Calu3 (cell line): ENCODE measurements at places on chromosomes 13 and 19. TPM values are rescaled to one million over a fixed set of nuclear protein-coding genes. Genes with fewer than 3 reads are reported as not detected.

Gene TNFRSF19
- total RNA-seq, result 24.3 and 38.3 TPM in 2 replicates

Gene ZNF177
- 2.2 and 2.5 TPM in 2 replicates for total RNA-seq

Gene ZNF320
- total RNA-seq, result 2.5 and 7.8 TPM in 2 replicates

DNA sequence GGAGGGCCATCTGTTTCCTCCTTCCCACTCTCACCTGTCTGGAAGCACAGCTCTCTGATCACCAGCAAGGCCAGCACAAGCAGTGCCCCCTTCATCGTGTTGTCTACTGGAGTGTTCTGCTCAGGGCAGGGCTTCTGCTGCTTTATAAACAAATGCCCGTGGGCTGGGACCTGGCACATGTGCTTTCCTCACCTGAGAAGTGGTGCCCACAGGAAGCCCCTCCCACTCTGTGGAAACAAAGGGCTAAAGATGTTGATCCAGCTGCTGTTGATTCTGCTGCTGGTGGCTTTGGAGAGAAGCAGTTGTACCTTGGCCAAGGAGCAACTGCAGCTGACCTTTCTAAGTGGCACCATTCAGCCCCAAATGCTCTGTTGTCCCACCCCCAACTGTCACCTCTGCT lies 26.4 kb upstream of the ZNF181 start:
- no peak overlapping the region for H3K4me3 ChIP-seq
- peaks cover 28% of the 10 kb centered on the region for H3K27me3 ChIP-seq
- H3K4me1 ChIP-seq, result no peaks in the 10 kb centered on the region
- H3K36me3 ChIP-seq, result no peaks in the 10 kb centered on the region
- H3K27ac ChIP-seq, result no peak overlapping the region

- no peaks in the 10 kb centered on the region for H3K4me1 ChIP-seq
- no peak overlapping the region for H3K27ac ChIP-seq
- H3K27me3 ChIP-seq, result no peaks in the 10 kb centered on the region
- no peaks in the 10 kb centered on the region for H3K36me3 ChIP-seq
- DNase-seq, result no peak
These were observed 158.9 kb upstream of the SGCG start for GRCh38 chr13:23021906-23022305.

GRCh38 chr13:84455143-84455905 lies 573.0 kb upstream of the SLITRK1 start:
- no peak overlapping the region for H3K27ac ChIP-seq
- no peak overlapping the region for H3K4me3 ChIP-seq
- H3K27me3 ChIP-seq, result no peaks in the 10 kb centered on the region
- no peaks in the 10 kb centered on the region for H3K4me1 ChIP-seq
- no peak for DNase-seq
- H3K36me3 ChIP-seq, result no peaks in the 10 kb centered on the region

DNA sequence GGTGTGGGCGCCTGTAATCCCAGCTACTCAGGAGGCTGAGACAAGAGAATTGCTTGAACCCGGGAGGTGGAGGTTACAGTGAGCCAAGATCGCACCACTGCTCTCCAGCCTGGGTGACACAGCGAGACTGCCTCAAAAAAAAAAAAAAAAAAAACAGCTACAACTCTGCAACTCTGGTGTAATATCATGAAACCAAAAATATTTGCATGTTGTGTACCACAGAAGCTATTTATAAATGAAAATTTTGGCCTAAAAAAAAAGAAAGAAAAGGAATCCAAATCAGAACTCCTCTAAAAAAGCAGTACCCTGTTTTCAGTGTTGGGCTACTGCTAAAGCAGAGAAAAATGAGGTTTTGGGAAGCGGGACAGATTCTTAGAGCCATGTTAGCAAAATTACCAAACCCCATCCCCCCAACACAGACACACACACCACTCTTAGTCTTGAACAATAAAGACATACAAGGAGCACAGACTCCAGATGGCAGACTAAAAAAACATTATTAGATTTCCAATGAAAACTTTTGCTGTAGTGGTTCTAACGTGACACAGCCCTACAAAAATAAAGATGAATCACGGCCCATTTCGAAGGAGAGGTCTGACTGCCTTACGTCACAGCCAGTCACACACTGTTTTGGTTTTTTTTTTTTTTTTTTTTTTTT lies 51.5 kb downstream of the INSR start:
- H3K27ac ChIP-seq, result no peak overlapping the region
- H3K4me1 ChIP-seq, result no peaks in the 10 kb centered on the region
- H3K36me3 ChIP-seq, result no peaks in the 10 kb centered on the region
- no peak overlapping the region for H3K4me3 ChIP-seq
- no peak for DNase-seq
- H3K27me3 ChIP-seq, result no peaks in the 10 kb centered on the region

DNA sequence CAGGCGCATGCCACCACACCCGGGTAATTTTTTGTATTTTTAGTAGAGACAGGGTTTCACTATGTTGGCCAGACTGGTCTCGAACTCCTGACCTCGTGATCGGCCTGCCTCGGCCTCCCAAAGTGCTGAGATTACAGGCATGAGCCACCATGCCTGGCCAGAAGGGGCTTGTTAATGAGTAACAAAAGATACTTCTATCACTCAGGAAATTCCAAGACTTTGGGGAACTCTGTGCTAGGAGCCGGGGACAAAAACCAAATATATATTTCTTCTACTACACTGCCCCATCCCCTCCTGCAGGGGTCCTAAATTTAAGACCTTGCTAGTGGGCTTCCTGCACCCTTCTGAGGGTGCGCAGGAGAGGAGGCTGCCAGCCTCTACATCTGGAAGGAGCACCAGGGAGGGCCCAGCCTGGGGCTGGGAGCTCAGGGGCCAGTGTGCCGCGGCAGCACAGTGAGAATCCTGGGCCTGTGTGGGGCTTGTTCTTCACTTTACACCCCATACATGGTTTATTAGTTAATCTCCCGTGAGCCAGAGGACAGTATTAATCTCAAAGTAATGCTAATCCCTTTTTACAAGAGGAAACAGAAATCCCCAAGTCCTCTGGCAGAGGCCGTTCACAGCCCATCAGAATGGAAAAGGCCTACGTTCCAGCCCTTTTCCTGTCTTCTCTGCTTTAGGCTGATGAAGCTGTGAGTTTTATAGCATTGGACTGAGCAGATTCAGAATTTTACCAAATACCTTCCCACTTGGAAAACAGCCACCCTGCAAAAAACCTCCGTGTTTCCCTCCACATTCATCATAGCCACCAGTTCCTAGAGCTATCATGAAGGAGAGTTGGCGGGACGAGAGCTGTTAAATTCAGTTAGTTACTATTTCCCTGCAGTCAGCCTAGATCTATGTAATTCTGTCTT lies 44.4 kb upstream of the NPAS1 start:
- peak overlapping the region; percentile 4 for H3K4me3 ChIP-seq
- H3K36me3 ChIP-seq, result peaks cover 19% of the 10 kb centered on the region
- H3K27ac ChIP-seq, result no peak overlapping the region

GRCh38 chr13:113794764-113795173 lies 35.7 kb downstream of the TMEM255B start:
- no peaks in the 10 kb centered on the region for H3K27me3 ChIP-seq
- no peak overlapping the region for H3K27ac ChIP-seq

GRCh38 chr19:14003251-14004055 lies 2.7 kb downstream of the RFX1 start:
- H3K27ac ChIP-seq, result no peak overlapping the region
- peaks cover 4% of the 10 kb centered on the region for H3K4me1 ChIP-seq
- DNase-seq, result no peak
- no peak overlapping the region for H3K4me3 ChIP-seq
- H3K36me3 ChIP-seq, result peaks cover 34% of the 10 kb centered on the region

GRCh38 chr19:7909471-7910067 lies 5.1 kb upstream of the TGFBR3L start:
- H3K27ac ChIP-seq, result no peak overlapping the region
- no peak for DNase-seq
- H3K36me3 ChIP-seq, result peaks cover 40% of the 10 kb centered on the region
- H3K4me1 ChIP-seq, result peaks cover 15% of the 10 kb centered on the region

DNA sequence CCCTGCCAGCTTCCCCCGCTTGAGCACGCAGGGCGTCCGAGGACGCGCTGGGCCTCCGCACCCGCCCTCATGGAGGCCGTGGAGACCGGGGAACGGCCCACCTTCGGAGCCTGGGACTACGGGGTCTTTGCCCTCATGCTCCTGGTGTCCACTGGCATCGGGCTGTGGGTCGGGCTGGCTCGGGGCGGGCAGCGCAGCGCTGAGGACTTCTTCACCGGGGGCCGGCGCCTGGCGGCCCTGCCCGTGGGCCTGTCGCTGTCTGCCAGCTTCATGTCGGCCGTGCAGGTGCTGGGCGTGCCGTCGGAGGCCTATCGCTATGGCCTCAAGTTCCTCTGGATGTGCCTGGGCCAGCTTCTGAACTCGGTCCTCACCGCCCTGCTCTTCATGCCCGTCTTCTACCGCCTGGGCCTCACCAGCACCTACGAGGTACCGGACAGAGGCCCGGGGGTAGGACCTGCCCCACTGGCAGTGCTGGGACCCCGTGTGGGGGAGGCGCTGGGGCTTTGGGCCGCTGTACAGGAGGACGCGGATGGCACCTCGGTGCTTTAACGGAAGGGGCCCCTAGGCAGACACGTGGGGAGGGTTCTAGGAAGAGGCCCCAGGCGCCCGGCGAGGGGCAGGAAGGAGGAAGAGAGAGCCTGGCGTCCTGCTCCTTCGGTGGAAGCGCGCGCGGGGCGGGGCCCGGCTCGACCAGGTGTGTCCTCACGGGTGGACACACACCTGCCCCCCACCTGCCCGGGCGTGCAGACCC lies 681 bp downstream of the SLC5A5 start:
- H3K27ac ChIP-seq, result no peak overlapping the region
- DNase-seq, result no peak
- no peaks in the 10 kb centered on the region for H3K4me1 ChIP-seq
- peaks cover 12% of the 10 kb centered on the region for H3K27me3 ChIP-seq
- H3K36me3 ChIP-seq, result no peaks in the 10 kb centered on the region

DNA sequence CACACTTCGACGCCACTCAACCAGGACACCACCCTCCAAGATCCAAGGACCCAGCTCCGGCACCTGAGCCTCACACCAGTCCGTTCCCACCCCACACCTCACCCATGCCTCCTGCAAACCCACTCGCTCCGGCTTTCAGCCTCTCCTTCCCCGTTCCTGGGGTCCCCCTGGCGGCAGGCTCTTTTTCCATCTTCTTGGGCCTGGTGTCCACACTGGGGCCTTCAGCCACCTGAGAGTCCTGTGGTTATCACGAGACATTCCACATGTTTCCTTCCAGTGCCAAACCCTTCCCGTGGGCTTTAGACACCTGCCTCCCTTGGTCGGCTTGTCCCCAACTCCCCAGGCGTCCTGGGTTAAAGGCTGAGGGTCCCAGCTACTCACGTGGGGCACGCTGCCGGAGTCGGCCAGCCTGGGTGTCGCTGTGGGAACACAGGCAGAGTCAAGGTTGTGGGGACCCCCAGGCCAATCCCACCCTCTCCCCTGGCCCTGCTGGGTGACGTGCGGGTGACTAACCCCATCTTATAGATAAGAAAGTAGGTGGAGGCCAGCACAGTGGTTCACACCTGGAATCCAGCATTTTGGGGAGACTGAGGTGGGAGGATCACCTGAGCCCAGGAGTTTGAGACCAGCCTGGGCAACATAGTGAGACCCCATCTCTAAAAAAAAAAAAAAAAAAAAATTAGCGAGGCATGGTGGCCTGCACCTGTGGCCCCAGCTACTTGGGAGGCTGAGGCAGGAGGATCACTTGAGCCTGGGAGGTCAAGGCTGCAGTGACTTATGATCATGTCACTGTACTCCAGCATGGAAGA lies 1.9 kb downstream of the JSRP1 start:
- no peak overlapping the region for H3K27ac ChIP-seq
- no peaks in the 10 kb centered on the region for H3K4me1 ChIP-seq
- H3K27me3 ChIP-seq, result no peaks in the 10 kb centered on the region
- no peak for DNase-seq
- peaks cover 18% of the 10 kb centered on the region for H3K36me3 ChIP-seq
- H3K4me3 ChIP-seq, result no peak overlapping the region
